ENCODE measurements at places on chromosomes 4 and X. TPM values are rescaled to one million over a fixed set of nuclear protein-coding genes. Genes with fewer than 3 reads are reported as not detected.

TRPC5OS gene
- not detected for total RNA-seq

HS6ST2 gene
- not detected for total RNA-seq

DIPK2B gene
- total RNA-seq, result not detected

MAGEA2B gene
- not detected for total RNA-seq

FABP2 gene
- total RNA-seq, result not detected
